ENCODE measurements at places on chromosomes 2 and 18. TPM values are rescaled to one million over a fixed set of nuclear protein-coding genes. Genes with fewer than 3 reads are reported as not detected.

The USP14 gene
- 29.7 TPM for total RNA-seq

The RBM43 gene
- total RNA-seq: 6.3 TPM

The FABP1 gene
- total RNA-seq: not detected

The CNTNAP5 gene
- not detected for total RNA-seq

The MPP4 gene
- total RNA-seq: under 0.01 TPM

The LRRTM1 gene
- total RNA-seq: under 0.01 TPM

The AGFG1 gene
- 20.9 TPM for total RNA-seq

The FKBP1B gene
- total RNA-seq: 1.6 TPM

The CLEC4F gene
- total RNA-seq: not detected

The BOLL gene
- total RNA-seq: 2.6 TPM

The CFAP210 gene
- not detected for total RNA-seq

The GCG gene
- total RNA-seq: 5.2 TPM

The RRM2 gene
- 7.8 TPM for total RNA-seq

The D2HGDH gene
- total RNA-seq: 5.7 TPM

The CUL3 gene
- 82.5 TPM for total RNA-seq

The GPBAR1 gene
- total RNA-seq: 1.0 TPM

The VIT gene
- 6.8 TPM for total RNA-seq

The KIAA1328 gene
- 16.2 TPM for total RNA-seq

The STARD6 gene
- not detected for total RNA-seq

The ANO7 gene
- total RNA-seq: not detected

The FBLN7 gene
- 9.9 TPM for total RNA-seq

The NDC80 gene
- total RNA-seq: 6.8 TPM

The MOGAT1 gene
- not detected for total RNA-seq

The GMCL1 gene
- total RNA-seq: 7.8 TPM

The FOXI3 gene
- total RNA-seq: not detected

The TRIM43 gene
- not detected for total RNA-seq

The SERPINB12 gene
- not detected for total RNA-seq

The SCYGR7 gene
- not detected for total RNA-seq

The DHX57 gene
- total RNA-seq: 21.9 TPM

The NYAP2 gene
- total RNA-seq: 0.52 TPM

The PRSS56 gene
- 1.0 TPM for total RNA-seq

The IGFBP5 gene
- total RNA-seq: 260 TPM

The CCDC68 gene
- total RNA-seq: 0.52 TPM

The RAB11FIP5 gene
- 12.0 TPM for total RNA-seq

The B3GNT2 gene
- 11.0 TPM for total RNA-seq

The TNFRSF11A gene
- total RNA-seq: 8.9 TPM
